ENCODE measurements at places on chromosomes 3 and 15.
A peak's percentile ranks its signal among the peaks of the same experiment; 100 is the strongest.

- H3K4me3 ChIP-seq = no peak overlapping the region
- peaks cover 11% of the 10 kb centered on the region for H3K4me1 ChIP-seq
- H3K27ac ChIP-seq = no peak overlapping the region
- no peaks in the 10 kb centered on the region for H3K27me3 ChIP-seq
- DNase-seq = peak; percentile 21
Observed at GRCh38 chr3:188202358-188203138, 48.6 kb downstream of the LPP start.

DNA sequence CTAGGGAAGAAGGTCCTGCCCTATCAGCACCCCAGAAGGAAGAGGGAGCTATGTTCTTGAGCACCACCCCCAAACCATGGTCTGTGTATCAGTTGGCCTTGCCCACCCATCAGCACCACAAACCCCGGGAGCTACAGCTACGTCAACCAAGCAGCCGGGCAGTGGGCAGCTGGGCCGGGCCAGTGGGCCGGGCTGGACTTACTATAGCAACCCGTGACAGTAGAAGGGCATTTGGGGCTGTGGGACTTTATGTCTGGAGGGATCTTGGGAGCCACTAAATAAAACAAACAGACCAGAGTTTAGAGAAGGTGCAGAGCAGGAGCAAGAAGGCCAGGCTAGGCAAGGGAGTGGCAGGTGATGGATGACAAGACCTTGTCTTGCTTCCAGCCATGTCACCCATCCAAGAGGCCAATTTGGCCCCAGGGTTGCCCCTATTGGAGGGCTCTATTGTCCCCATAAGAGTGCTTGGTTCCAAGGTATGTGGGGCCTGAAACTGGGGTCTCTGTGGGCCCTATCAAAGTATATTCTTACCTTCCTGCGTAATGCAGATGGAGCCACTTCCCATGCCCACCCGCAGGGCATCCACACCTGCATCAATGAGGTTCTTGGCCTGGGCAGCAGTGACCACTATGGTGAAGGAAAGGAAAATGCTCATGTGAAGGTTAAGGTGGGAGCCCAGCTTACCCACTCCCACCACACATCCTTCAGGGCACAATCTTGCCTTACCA is 3.2 kb downstream of the IMPDH2 start:
- DNase-seq = no peak
- peaks cover 71% of the 10 kb centered on the region for H3K36me3 ChIP-seq
- no peak overlapping the region for H3K27ac ChIP-seq
- peaks cover 39% of the 10 kb centered on the region for H3K4me1 ChIP-seq

DNA sequence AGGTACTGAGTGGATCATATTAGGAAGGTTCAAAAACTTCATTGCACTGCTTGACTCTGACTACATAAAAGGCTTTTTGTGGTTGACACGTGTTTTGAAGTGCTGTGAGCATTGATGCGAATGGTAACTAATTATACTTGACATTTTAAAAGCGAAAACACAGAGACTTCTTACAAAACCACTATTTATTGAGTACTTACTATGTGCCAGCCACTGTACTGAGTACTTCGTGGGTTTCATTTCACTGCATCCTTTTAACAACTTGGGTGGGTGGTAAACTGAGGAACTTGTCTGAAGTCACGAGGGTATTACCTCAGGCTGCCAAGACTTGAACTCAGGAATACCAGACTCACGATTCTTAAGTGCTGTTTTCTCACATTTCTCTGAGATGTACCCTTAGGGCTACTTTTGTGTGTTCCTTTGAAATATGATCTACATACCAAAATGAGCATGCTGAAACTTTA is 45.3 kb upstream of the PPP4R2 start:
- no peaks in the 10 kb centered on the region for H3K27me3 ChIP-seq
- no peak for DNase-seq
- no peaks in the 10 kb centered on the region for H3K36me3 ChIP-seq
- H3K4me1 ChIP-seq = peaks cover 5% of the 10 kb centered on the region
- no peak overlapping the region for H3K4me3 ChIP-seq

GRCh38 chr3:7382293-7383010 is 521.5 kb downstream of the GRM7 start:
- no peaks in the 10 kb centered on the region for H3K4me1 ChIP-seq
- DNase-seq = no peak

DNA sequence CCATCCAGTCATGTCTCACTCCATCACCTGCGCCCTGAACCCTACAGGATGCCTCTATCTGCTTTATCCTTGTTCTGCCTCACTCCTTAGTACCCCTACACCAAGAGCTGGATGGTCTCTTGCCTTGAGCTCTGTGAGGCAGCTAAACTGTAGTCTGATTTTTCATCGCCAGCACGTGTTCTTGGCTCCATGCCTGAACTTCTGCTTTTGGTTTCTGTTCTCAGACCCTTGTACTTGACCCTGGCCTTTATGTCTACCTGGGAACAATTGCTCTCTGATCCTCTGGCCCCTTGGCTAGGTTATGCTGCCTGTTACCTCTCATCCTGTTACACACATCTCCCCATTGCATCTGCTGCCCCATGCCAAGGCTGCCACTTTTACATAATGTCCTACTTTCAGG is 318.0 kb upstream of the LMCD1 start:
- no peak overlapping the region for H3K4me3 ChIP-seq
- no peak overlapping the region for H3K27ac ChIP-seq
- H3K4me1 ChIP-seq = no peaks in the 10 kb centered on the region

GRCh38 chr3:126375835-126376331 is 18.7 kb upstream of the KLF15 start:
- H3K27ac ChIP-seq = no peak overlapping the region
- DNase-seq = no peak
- H3K4me3 ChIP-seq = no peak overlapping the region
- no peaks in the 10 kb centered on the region for H3K36me3 ChIP-seq

GRCh38 chr3:194935632-194936470 is 250.2 kb downstream of the FAM43A start:
- DNase-seq = no peak
- H3K27me3 ChIP-seq = peaks cover 2% of the 10 kb centered on the region
- H3K4me1 ChIP-seq = no peaks in the 10 kb centered on the region
- no peak overlapping the region for H3K27ac ChIP-seq

DNA sequence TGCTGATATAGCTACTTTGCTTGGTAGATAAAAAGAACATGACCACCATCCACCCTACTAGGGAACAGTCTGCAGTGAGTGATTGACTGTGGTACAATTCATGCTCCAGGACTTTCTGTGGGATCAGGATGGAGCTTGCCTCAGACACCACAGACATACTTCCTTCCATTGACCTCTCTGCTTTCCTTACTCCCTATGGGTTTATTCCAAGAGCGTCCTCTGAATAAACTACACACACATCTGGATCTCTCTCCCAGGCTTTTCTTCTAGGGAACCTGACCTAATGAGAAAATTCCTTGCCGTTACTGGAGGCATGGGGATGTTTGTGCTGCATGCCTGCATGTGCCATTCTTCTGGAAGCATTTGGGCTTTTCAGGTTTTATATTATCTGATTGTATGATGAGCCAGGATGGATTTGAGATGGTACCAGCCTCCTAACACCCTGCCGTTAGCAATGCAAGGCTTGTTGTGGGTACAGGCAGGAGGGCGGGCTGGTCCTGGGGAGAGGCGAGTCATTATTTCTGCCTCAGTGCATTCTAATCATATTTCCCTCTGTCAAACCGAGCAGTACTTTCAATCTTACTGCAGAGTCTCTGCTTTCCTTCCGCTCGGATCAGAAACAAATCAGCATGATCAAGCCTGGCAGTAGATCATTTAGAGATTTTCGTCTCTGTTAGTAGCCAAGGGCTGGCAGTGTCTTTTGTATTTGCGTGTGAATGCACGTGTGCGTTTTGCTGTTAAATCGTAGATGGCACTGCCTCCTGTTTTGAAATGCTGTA is 279.2 kb downstream of the PDCD6IP start:
- no peaks in the 10 kb centered on the region for H3K4me1 ChIP-seq
- H3K27me3 ChIP-seq = no peaks in the 10 kb centered on the region
- no peak for DNase-seq
- no peak overlapping the region for H3K27ac ChIP-seq

GRCh38 chr3:101868534-101869464 is 19.5 kb downstream of the NFKBIZ start:
- DNase-seq = no peak
- H3K4me1 ChIP-seq = peaks cover 3% of the 10 kb centered on the region
- H3K27me3 ChIP-seq = peaks cover 2% of the 10 kb centered on the region
- no peak overlapping the region for H3K27ac ChIP-seq
- no peak overlapping the region for H3K4me3 ChIP-seq

Measured in T-helper 2 cell treated with Interferon-gamma antibody and Interleukin-4, amounts not matched to agents 5 μg/mL and 100 μg/mL, for 36 hours (primary cell).